ENCODE measurements at places on chromosomes 3 and 15.
A peak's percentile ranks its signal among the peaks of the same experiment; 100 is the strongest.

GRCh38 chr15:61099020-61099810, 129.9 kb downstream of the RORA start:
- DNase-seq = no peak

DNA sequence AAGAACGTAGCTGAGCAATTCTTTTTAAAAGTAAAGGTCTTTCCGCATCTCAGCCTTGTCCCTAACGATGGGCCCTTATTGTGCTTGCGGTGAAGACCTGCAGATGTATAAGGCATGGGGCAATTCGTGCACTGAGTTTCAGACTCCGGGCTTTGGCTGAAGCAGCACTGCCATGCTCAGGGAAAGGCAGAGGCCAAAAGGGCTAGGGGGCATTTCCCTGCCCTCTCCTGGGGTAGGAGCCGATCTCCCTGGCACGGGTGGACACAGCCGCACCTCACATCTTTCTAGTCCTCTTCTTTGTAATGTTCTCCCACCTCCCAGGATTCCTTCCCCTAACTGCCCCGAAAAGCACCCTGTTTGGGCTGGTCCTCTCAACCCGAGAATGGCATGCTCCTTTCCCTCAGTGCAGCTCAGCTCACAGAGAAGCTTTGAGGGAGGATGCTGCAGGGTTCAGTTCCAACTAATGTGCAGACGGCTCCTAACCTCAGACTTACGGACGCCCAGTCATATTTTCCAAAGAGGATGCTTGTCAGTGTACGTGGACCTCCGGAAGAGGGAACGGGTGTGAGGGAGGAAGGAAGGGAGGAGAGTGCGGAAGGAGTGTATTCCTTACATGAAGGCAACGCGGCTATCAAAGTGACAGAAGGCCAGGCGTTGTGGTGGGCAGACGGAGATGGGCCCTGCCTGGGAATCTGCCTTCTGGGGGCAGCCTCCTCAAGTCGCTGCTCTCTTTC, 61.2 kb downstream of the SYNM start:
- DNase-seq = no peak

GRCh38 chr3:33921608-33922007, 123.2 kb downstream of the PDCD6IP start:
- DNase-seq = no peak

- no peak for DNase-seq
These were observed 204.1 kb downstream of the ARRDC4 start for GRCh38 chr15:98164571-98164970.

DNA sequence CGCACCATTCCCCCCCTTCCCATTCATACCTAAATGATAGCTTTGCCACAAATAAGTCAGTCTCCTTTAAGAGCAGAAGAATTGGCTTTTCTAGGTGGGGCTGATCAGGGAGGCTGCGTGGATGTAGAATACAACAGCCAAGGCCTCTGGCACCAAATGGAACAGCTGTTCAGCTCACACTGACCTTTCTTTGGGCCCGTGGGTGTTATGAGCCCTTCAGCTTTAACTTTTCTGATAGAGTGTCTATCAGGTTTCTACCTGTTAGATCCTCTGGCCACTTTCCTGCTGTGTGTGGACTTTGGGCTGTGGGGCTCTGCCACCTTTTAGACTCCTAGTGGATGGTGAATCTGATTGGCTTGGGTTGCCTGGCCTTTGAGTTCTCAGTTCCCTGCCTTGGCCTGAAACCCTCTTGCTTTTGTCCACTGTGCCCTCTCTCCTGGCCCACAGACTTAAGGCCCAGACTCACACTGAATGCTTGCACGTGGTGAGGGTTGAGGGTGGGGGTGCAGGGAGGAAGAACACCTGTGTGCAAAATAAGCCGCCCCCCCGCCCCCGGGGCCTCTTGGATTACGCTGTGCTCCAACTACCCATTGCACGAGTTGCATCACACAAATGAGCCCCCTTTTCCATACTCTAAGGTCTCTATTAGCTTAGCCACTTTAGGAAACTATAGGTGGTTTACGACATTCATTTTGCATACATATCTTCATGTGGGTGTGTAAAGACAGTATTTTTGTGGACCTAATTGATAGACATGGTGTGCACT, 1.3 kb upstream of the RFX7 start:
- peak; percentile 10 for DNase-seq

DNA sequence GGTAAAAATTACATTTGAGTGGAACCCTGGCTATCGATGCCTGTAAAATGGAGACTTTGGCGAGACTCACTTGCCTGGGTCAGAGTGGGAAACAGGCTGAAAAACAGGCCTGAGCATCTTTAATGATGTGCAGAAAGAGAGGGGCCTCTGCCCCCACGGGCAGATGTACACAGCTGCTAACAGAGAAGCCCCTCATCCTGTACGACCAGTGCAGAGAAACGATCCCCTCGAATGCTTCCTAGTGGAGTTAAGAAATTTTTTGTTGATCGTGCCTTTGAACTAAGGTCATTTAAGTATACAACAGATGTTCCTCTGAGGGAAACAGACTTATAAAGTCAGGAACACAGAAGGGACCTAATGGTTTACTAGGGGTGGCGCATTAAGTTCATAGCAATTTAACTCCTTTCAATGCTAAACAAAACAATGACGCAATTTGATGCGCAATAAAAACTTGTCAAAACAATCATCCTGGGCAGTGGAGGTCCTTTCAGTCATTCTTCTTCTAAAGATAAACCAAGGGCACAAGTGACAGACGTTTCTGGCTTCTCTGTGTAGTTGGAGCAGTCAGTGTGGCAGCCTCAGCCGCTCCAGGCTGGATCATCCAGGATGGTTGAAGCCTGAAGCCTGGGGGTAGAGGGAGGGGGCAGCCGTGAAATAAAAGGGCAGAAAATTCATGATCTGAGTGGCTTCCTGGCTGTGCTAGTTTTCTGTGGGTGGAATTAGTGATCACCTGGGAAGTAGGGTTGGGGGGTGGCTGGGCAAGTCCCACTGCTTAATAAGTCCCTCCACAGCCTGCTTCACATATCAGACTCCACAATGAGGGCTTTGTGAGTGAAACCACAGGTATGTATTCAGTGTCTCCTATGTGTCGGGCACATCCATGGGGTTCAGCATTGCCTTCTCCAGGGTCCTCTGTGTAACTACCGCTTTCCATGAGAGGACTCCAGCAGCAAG, 50.8 kb upstream of the MRPS22 start:
- DNase-seq = no peak

DNA sequence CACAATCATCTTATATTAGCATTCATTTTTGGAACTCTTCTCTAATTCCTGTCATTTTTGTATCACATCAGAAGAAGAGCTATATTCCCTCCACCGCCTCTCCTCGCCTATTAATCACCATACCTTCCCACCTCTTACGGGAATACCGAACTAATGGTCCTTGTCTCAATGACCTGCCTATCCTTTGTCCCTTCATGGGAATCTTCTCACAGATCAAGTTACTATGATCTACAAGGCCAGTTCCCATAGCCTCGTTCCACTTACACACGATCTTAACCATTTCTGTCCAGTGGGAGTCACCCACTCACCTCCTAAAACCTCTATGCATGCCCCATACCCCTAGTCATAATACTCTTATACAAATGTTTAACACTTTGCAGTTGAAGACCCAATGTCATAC, 342.6 kb upstream of the TPRG1 start:
- DNase-seq = no peak

DNA sequence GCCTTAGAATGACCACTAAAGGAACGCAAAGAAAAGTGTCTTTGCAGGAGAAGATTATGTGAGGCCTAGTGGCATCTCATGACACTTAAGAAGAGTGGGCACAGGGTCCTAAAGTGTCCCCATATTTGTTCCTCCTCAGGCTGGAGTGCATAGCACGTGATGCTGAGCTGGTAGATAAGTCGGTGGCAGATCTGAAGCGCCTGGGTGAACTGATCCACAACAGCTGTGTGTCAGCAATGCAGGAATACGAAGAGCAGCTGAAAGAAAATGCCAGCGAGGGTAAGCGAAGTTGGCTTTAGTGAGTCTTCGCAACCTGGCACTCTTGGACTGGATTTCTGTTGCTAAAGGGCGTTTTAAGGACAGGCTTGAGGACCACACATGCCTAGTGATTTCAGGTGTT, 92.6 kb downstream of the CHD2 start:
- no peak for DNase-seq

DNA sequence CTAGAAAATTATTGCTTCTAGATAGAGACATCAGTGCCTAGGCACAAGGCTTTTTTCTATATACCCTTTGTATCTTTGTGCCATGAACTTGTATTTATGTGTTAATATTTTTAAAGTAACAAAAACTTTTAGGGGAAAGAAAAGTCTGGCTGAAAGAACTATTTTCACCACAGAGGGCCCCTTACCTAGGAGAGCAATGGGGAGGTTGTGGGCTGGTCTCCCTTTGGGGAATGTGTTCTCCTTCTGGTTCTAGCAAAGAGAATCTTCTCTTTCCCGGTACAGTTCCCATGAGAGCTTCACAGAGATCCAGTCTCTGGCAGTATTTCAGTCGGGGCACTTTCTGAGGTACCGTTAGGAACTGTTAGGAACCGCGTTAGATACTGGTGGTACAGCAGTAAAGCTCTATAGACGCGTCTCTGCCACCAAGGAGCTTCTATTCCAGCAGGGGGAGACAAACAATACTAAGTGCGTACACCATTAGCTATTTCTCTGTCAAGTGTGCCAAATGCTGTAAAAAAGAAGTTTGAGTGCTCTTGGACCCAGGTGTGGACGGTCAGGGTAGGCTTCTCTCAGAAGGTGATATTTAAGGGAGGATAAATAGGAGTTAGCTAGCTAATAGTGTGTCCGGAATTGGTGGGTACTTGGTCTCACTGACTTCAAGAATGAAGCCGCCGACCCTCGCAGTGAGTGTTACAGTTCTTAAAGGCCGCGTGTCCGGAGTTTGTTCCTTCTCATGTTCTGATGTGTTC, 4.6 kb upstream of the EPB42 start:
- DNase-seq = peak; percentile 52

- DNase-seq = no peak
These were observed 15.7 kb downstream of the GOLIM4 start for GRCh38 chr3:168080022-168080421.

DNA sequence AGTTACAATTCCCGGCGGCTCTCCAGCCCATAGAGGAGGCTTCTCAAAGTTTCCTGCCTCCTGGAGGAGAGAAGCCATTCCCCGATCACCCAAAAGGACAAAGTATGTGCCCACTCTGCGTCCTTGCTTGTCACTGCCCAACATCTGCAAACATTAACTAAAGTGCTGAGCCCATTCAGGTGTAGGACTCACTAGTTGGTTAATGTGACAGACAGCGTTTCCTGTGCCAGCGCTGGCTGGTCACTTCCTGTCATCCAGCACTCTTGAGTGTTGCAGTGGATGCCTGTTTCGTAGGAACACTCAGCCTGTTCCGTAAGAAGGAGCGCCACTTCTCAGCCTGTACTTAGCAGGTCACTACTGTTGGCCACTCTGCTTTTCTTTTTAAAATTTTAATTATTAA, 100.3 kb downstream of the APBA2 start:
- no peak for DNase-seq

DNA sequence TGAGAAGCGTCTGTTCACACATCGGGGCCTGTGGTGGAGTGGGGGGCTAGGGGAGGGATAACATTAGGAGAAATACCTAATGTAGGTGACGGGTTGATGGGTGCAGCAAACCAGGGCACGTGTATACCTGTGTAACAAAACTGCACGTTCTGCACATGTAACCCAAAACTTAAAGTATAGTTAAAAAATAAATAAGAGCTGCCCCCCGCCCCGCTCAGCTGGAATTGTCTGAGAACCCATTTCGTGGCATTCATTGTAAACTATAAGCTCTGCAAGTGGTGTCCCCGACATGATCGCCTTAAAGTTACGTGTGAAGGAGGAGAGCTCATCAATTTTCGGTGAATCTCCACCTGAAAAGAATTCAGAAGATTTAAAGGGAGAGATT, 7.3 kb upstream of the LIPH start:
- no peak for DNase-seq

- DNase-seq = no peak
These were observed 77.7 kb upstream of the ACAN start for GRCh38 chr15:88725305-88726210.

GRCh38 chr3:170383567-170383966, 26.1 kb downstream of the SKIL start:
- DNase-seq = no peak

DNA sequence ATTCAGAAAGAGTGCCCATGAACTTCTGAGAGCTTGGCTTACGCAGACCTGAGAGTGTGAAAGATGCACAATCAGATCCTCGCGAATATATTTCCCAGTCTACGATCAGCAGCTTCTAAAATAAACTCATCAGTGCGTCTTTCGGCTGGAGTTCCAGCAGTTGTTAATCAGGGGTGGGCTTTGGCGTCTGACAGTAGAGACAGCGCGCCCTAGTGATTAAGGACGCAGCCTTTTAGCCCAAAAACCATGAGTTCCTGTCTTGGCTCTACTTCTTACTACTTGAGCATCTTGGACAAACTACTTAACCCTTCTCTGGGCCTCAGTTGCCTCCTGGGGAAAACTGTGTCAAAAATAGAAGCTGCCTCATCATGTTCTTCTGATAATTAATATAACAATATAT, 15.8 kb upstream of the ARRDC4 start:
- no peak for DNase-seq

DNA sequence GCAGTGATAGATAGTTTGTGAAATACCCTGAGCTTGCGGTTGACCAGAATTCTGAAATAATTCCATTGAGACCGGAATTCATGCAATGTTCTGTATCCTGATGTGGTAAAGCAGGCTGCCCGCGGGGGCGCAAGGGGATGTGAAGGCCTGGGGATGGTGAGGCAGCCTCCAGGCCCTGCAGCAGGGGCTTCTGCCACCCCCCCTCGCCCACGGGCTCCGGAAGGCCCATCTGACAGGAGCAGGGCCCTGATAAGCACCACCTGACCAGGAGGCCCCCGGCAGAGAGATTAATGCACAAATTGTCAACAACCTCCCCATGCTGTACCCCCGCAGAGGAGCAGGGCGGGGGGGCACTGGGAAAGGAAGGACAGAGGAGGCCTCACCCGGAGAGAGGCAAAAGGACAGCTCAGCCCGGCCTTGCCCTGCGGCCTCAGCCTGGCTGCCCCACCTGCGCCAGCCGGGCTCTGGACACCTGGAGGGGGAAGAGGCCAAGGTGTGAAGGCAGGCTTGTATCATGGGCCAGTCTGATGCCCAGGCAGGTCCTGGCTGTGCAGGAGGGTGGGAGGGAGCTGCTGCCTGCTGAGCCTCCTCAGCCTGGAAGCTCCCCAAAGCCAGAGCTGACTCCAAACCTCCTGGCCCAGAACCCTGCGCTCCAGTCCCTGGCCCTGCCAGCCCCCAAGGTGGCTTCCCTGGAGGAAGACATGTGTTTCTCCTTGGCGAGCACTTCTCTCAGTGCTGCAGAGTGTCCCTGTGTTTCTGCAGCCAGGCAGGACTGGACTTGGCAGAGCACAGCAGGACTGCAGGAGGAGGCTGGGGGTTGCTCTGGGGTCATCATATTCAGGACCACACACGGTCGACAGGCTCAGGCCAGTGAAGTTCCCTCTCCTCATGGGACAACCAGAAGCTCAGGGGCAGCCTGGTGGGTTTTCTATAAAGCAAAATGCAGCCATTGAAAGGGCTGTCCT, 46.5 kb downstream of the RPN1 start:
- DNase-seq = no peak

DNA sequence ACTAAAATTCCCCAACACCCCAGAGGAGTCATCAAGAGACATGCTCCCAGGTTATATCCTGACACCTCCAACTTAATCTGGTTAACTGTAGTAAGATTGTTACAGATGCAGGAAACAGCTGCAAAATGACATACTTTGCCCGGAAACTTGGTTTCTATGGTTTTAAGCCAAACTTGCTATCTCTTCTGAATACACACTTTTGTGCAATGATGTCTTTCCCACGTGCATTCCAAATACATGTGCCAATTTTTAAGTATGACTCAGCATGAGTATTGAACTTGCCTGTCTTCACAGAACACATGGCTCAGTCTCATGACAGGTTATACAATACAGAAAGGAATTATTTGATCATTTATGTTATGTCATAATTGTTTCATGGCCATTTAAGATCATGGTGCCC, 207.0 kb upstream of the DCBLD2 start:
- no peak for DNase-seq
